Activated naive CD8-positive, alpha-beta T cell treated with anti-CD3 and anti-CD28 coated beads for 36 hours (primary cell): ENCODE measurements at places on chromosomes 16 and 17.

DNA sequence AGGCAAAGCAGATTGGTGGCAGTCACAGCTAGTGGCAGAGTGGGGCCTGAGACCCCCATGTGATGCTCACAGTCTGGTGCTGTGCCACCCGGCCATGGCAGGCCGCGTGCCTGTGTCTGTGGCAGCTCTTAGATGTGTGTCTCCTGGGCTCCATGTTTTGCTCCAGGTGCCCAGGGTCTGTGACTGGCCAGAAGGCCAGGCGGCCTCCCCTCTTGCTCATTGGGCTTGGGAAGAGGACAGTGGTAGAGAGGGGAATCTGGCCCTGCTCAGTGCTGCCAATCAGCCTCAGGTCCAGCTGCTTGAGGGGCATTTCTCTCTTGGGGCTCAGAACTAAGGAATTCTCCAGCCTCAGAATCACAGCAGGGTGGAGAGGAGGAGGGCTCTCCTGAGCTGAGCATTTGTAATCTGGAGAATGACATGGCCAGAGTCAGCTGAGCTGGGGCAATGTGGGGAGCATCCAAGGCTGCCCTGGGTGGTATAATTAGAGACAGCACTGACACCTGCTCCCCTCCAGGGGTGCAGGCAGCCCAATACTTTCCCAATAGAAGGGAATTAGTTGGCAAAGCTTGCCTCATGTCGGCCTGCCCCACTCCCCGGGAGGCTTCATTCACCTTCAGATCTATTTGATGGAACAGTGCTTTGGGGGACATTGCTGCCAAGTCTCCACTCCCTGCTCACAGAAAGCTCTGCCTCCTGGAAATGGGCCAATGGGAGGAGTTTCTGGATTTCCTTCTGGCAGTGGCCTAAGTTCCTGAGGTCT lies 2.7 kb upstream of the LASP1NB start:
- peak overlapping the region; percentile 14 for H3K27ac ChIP-seq
- H3K4me1 ChIP-seq, result peaks cover 53% of the 10 kb centered on the region
- H3K4me3 ChIP-seq, result no peak overlapping the region
- no peak for DNase-seq

- H3K27me3 ChIP-seq, result peaks cover 4% of the 10 kb centered on the region
- no peak overlapping the region for H3K4me3 ChIP-seq
- H3K4me1 ChIP-seq, result no peaks in the 10 kb centered on the region
- no peak for DNase-seq
- H3K36me3 ChIP-seq, result no peaks in the 10 kb centered on the region
These were observed 108.9 kb downstream of the CDH13 start for GRCh38 chr16:82735673-82736091.

GRCh38 chr16:22353933-22354541 lies 20.4 kb downstream of the CDR2 start:
- H3K36me3 ChIP-seq, result peaks cover 39% of the 10 kb centered on the region
- H3K27ac ChIP-seq, result peak overlapping the region; percentile 91
- H3K4me1 ChIP-seq, result peaks cover 55% of the 10 kb centered on the region
- H3K4me3 ChIP-seq, result no peak overlapping the region
- no peak for DNase-seq

DNA sequence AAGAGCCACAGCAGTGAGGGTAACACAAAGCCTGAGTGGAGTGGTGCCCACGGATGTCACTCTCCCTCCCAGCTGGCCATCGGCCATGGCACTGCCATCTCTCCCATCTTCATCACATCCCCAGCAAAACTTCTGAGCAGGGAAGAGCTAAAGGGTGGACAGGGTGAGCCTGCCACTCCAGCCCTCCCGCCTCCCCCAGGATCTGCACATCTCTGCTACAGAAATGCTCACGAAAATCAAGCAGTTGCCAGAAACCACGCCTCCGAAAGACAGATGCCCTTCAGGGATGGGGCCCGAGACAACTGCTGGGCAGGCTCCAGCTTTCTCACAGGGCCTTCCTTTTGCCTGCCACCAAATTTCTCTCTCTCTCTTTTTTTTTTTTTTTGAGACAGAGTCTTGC lies 3.6 kb downstream of the GRIN2C start:
- H3K4me1 ChIP-seq, result peaks cover 10% of the 10 kb centered on the region
- peaks cover 89% of the 10 kb centered on the region for H3K27me3 ChIP-seq
- no peak overlapping the region for H3K27ac ChIP-seq
- H3K4me3 ChIP-seq, result no peak overlapping the region
- DNase-seq, result no peak

DNA sequence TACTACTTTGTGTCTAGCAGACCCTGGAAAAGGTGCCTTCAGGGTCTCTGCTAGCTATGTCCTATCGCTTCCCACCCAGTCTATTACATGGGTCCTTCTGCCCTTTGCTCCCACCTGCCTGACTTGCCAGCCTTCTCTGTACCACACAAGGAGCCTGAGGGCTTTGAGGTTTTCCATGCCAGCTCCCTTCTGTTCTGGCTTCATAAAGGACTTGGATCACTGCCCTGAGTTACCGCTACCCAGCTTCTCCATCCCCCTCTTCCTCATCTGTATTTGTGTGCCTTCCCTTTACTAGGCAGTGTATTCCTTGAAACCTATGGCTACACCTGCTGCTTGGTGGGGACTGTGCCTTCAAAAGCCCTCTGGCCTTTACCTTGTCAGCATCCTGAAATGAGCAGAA lies 19.6 kb upstream of the LLGL1 start:
- peaks cover 11% of the 10 kb centered on the region for H3K4me1 ChIP-seq
- no peaks in the 10 kb centered on the region for H3K27me3 ChIP-seq
- H3K36me3 ChIP-seq, result peaks cover 14% of the 10 kb centered on the region
- no peak for DNase-seq

- H3K27me3 ChIP-seq, result peaks cover 43% of the 10 kb centered on the region
- DNase-seq, result no peak
- H3K27ac ChIP-seq, result no peak overlapping the region
- H3K36me3 ChIP-seq, result no peaks in the 10 kb centered on the region
- H3K4me1 ChIP-seq, result peaks cover 10% of the 10 kb centered on the region
These were observed 34.7 kb upstream of the ENPP7 start for GRCh38 chr17:79695797-79696609.

DNA sequence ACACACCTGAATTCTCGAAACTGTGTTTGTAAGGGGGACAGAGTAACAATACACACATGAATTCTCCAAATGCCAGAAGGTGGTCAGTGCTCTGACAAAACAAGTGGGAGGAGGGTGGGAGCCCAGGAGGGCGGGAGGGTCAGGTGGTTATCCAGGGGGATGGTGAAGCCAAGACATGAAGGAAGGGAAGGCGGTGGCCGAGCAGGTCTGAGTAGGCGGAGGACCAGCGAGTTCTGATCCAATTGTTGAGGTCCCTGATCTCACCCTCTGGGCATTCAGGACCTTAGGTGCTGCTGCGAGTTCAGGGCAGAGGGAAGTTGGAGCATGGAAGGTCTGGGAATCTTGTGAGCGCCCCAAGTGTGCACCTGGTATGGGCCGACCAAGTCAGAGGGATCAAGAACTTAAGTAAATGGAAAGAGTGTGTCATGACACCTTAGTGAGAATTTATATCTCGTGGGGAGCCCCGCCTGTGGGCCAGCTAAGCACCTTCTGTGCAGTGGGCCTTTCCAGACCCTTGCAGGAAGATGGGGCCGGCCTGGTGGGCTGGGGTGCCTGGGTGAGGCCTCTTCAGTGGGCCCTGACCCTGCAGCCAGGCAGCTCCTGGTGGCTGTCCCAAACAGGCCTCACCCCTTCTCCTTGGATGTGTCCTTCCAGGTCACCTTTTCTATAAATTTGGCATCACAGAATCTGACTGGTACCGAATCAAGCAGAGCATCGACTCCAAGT lies 86.1 kb downstream of the NPIPB11 start:
- no peak overlapping the region for H3K4me3 ChIP-seq
- H3K36me3 ChIP-seq, result no peaks in the 10 kb centered on the region
- peaks cover 10% of the 10 kb centered on the region for H3K4me1 ChIP-seq
- no peaks in the 10 kb centered on the region for H3K27me3 ChIP-seq
- no peak overlapping the region for H3K27ac ChIP-seq

DNA sequence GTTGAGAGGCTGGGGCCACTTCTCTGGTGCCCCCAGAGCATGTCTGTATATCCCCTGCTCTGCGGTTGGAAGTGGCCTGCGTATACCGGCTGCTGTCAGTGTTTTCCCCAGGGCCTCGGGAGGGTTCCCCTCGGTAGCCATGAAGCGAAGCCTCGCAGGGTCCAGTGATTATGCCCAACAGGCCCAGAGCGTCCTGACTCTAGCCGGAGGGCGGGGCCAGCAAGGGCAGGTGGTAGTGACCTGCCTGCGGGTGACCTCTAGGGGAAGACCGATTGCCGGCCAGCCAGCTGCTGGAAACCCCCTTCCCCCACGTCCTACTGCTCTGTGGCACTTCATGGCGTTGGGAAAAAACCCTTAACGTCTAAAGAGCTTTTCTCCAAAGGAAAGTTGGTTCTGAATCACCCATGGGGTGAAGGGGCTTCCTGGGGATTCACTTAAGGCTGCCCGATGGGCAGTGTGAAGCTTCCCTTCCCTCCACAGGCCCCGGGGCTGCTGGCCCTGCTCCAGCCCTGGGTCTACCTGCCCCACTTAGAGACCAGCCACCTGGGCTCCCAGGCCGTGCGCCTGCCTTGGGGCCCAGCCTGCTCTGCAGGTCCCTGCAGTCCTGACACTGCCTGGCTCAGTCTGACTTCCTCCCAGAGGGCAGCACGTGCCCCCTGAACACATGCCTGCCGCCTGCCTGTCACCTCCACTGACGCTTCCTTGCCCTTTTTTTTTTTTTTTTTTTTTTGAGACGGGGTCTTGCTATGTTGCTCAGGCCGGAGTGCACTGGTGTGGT lies 72.8 kb downstream of the SOCS1 start:
- H3K4me1 ChIP-seq, result peaks cover 20% of the 10 kb centered on the region
- no peak for DNase-seq
- H3K27ac ChIP-seq, result no peak overlapping the region
- no peaks in the 10 kb centered on the region for H3K27me3 ChIP-seq
- no peak overlapping the region for H3K4me3 ChIP-seq

- H3K27me3 ChIP-seq, result peaks cover 13% of the 10 kb centered on the region
- peaks cover 44% of the 10 kb centered on the region for H3K36me3 ChIP-seq
- H3K4me3 ChIP-seq, result peak overlapping the region; percentile 100
- DNase-seq, result no peak
- H3K4me1 ChIP-seq, result peaks cover 24% of the 10 kb centered on the region
These were observed 1.7 kb upstream of the MAZ start for GRCh38 chr16:29804455-29805231.

- no peak overlapping the region for H3K4me3 ChIP-seq
- no peak for DNase-seq
- peaks cover 11% of the 10 kb centered on the region for H3K27me3 ChIP-seq
- no peak overlapping the region for H3K27ac ChIP-seq
- H3K4me1 ChIP-seq, result no peaks in the 10 kb centered on the region
These were observed 27.2 kb downstream of the MARCHF10 start for GRCh38 chr17:62780951-62781350.

DNA sequence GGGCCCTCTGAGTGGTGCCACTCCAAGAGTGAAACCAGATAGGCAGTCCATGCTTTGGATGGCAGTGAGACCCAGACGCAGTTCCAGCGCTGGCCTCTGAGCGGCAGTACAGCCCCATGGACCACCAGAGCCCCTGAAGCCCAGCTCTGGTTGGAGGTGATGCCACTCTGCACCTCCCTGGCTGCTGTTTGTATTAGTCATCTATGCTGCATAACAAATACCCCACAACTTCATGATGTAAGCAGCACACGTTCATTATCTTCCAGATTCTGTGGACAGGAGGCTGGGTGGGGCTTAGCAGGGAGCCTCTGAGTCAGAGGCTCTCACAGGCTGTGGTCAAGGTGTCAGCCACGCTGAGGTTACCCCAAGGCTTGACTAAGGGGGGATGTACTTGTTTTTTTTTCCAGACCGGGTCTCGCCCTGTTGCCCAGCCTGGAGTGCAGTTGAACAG lies 5.1 kb upstream of the NME4 start:
- peaks cover 13% of the 10 kb centered on the region for H3K4me1 ChIP-seq
- DNase-seq, result peak; percentile 89
- peaks cover 8% of the 10 kb centered on the region for H3K27me3 ChIP-seq
- peak overlapping the region; percentile 54 for H3K4me3 ChIP-seq
- H3K36me3 ChIP-seq, result peaks cover 3% of the 10 kb centered on the region

GRCh38 chr17:75459246-75459589 lies 2.8 kb downstream of the TMEM94 start:
- no peak overlapping the region for H3K27ac ChIP-seq
- H3K27me3 ChIP-seq, result no peaks in the 10 kb centered on the region
- H3K4me1 ChIP-seq, result peaks cover 29% of the 10 kb centered on the region
- no peak overlapping the region for H3K4me3 ChIP-seq
- no peak for DNase-seq
- peaks cover 3% of the 10 kb centered on the region for H3K36me3 ChIP-seq

GRCh38 chr17:21388066-21388465 lies 11.9 kb downstream of the KCNJ12 start:
- no peaks in the 10 kb centered on the region for H3K4me1 ChIP-seq
- H3K27ac ChIP-seq, result no peak overlapping the region
- no peak for DNase-seq
- H3K4me3 ChIP-seq, result no peak overlapping the region
- H3K27me3 ChIP-seq, result no peaks in the 10 kb centered on the region

- H3K27ac ChIP-seq, result peak overlapping the region; percentile 72
- peak overlapping the region; percentile 14 for H3K4me3 ChIP-seq
- no peak for DNase-seq
- H3K27me3 ChIP-seq, result no peaks in the 10 kb centered on the region
- H3K36me3 ChIP-seq, result peaks cover 8% of the 10 kb centered on the region
- H3K4me1 ChIP-seq, result peaks cover 8% of the 10 kb centered on the region
These were observed 2.4 kb downstream of the SPSB3 start for GRCh38 chr16:1779741-1780676.

DNA sequence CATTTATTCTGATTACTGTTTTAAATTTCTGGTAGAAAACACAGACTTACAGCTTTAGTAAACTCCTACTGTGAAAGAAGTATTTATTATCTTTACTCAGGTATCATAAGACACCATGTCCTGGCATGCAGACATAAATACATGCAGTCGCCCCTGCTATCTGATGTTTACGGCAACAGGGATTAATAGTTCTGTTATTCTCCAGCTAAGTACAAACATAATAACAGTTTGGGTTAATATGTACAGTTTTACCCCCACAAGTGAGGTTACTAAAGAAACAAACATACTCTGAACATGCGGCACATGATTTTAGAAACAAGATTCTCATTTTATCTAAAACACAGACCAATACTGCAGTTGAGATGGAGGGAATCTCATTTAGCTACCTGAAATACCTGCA lies 170.8 kb downstream of the ABCA8 start:
- no peak for DNase-seq
- no peaks in the 10 kb centered on the region for H3K36me3 ChIP-seq
- H3K4me1 ChIP-seq, result no peaks in the 10 kb centered on the region
- H3K27ac ChIP-seq, result no peak overlapping the region
- H3K4me3 ChIP-seq, result no peak overlapping the region

- no peak for DNase-seq
- H3K4me1 ChIP-seq, result peaks cover 13% of the 10 kb centered on the region
- H3K36me3 ChIP-seq, result peaks cover 2% of the 10 kb centered on the region
- no peak overlapping the region for H3K27ac ChIP-seq
These were observed 31.9 kb downstream of the UBE2O start for GRCh38 chr17:76421044-76421407.
